Peyer's patch (tissue), 4 donors: ENCODE measurements at places on chromosomes 3 and 15. TPM values are rescaled to one million over a fixed set of nuclear protein-coding genes. Genes with fewer than 3 reads are reported as not detected.

GRCh38 chr3:196501316-196502044, 2.1 kb downstream of the RNF168 start:
- H3K4me3 ChIP-seq: peak overlapping the region; percentile 96
- no peaks in the 10 kb centered on the region for H3K27me3 ChIP-seq
- H3K27ac ChIP-seq: peak overlapping the region; percentile 6
- H3K4me1 ChIP-seq: peaks cover 5% of the 10 kb centered on the region

Gene ADCY5
- total RNA-seq: 3.5 TPM

DNA sequence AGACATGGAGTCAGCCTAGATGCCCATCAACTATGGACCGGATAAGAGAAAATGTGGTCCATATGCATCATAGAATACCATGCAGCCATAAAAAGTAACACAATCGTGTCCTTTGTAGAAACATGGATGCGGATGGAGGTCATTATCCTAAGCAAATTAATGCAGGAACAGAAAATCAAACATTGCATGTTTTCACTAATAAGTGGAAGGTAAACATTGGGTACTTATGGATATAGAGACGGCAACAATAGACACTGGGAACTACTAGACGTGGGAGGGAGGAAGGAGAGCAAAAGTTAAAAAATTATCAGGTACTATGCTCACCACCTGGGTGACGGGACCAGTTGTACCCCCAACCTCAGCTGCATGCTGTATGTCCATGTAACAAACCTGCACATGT, 2.5 kb downstream of the PLD1 start:
- H3K27ac ChIP-seq: no peak overlapping the region
- no peak for DNase-seq
- H3K36me3 ChIP-seq: no peaks in the 10 kb centered on the region
- H3K4me3 ChIP-seq: no peak overlapping the region
- H3K27me3 ChIP-seq: no peaks in the 10 kb centered on the region
- H3K4me1 ChIP-seq: no peaks in the 10 kb centered on the region

DNA sequence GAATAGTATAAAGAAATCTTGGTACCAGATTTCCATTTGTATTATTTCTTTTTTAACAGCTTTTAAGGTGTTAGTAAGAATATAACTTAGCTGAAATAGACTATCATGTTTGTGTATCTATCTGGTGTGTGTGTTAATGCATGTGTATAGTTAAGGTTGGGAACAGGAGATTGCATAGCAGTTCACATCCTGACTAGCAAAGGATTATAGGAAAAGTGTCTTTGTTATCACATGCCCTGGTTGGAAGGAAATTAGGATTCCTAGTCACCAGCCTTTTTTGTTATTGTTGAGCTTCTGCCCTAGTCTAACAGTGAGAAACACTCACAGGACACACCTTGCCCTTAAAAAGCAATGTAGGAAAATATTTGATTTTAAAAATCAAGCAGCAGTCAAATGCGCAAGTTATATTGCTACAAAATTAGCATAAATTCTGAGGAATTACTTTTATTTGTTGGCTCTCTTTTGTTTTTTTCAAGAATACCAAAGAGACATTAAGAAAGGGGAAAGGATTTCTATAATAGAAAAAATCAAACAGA, 58.2 kb downstream of the SETD5 start:
- DNase-seq: no peak
- no peaks in the 10 kb centered on the region for H3K27me3 ChIP-seq
- no peak overlapping the region for H3K27ac ChIP-seq
- no peak overlapping the region for H3K4me3 ChIP-seq
- peaks cover 4% of the 10 kb centered on the region for H3K36me3 ChIP-seq
- H3K4me1 ChIP-seq: peaks cover 4% of the 10 kb centered on the region

DNA sequence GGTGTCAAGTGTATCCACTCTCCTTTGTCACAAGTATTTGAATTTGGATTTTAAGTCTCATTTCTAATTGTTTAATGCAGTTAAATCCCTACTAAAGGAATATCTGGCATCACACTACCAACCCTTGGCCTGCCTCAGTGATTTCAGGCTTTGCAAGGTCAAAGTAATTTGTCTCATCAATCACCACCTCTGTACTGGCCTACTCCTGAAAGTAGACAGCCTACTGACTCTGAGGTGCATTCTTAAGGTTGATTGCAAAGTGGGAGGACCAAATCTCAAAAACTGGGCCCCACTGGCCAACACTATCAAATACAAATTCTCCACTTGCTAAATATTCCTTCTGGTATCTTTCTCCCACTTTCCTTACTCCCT, 851 bp upstream of the TEX55 start:
- H3K27ac ChIP-seq: no peak overlapping the region
- DNase-seq: no peak
- no peaks in the 10 kb centered on the region for H3K36me3 ChIP-seq
- no peaks in the 10 kb centered on the region for H3K4me1 ChIP-seq
- H3K4me3 ChIP-seq: no peak overlapping the region

Gene ARHGEF26
- total RNA-seq: 28.0 TPM

DNA sequence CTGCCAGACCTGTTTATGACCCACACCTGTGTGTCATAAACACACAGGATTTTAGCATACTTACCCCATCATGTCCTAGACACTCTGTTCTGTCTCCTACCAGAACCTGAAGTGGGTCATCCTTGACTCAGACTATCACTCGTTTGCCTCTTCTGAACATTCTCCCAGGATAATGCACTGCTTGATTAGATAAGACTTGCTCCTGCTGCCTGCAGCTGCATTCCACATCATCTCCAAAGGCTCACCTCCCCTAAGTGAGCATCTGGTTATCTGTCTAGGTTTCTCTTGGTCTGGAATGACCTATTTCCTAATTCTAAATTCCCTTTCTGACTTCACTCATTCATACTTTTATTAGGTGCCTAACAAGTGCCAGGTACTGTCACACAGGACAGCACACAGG, 332.1 kb downstream of the NTRK3 start:
- H3K36me3 ChIP-seq: no peaks in the 10 kb centered on the region
- H3K27me3 ChIP-seq: no peaks in the 10 kb centered on the region
- no peak overlapping the region for H3K4me3 ChIP-seq
- no peak overlapping the region for H3K27ac ChIP-seq
- no peak for DNase-seq

GRCh38 chr15:48614051-48614450, 31.5 kb downstream of the FBN1 start:
- H3K4me3 ChIP-seq: no peak overlapping the region
- H3K4me1 ChIP-seq: no peaks in the 10 kb centered on the region
- no peak for DNase-seq
- no peaks in the 10 kb centered on the region for H3K27me3 ChIP-seq
- no peaks in the 10 kb centered on the region for H3K36me3 ChIP-seq

- H3K27ac ChIP-seq: no peak overlapping the region
- H3K27me3 ChIP-seq: no peaks in the 10 kb centered on the region
- no peak overlapping the region for H3K4me3 ChIP-seq
- H3K4me1 ChIP-seq: no peaks in the 10 kb centered on the region
Measured at GRCh38 chr15:57559875-57560274, 31.8 kb upstream of the MYZAP start.

DNA sequence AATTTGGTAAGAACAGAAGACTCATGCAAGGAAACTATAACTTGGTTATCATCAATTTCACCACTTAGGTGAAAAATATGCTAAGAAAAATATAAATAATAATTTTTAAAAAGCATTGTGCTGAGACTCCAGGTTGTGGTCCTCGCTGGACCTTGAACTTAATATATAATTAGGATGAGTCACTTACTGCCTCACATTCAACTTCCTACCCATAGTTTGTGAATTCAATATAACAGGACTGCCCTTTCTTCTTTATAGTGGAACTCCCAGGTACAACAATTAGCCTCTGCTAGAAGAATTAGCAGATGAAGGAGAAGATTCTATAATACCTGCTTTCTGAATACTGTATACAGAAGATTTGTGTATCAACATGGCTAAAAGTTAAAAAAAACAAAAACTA, 149.1 kb upstream of the SPRED1 start:
- no peaks in the 10 kb centered on the region for H3K36me3 ChIP-seq
- H3K4me1 ChIP-seq: no peaks in the 10 kb centered on the region
- no peaks in the 10 kb centered on the region for H3K27me3 ChIP-seq
- no peak overlapping the region for H3K4me3 ChIP-seq

Gene AKAP13
- total RNA-seq: 209 TPM

GRCh38 chr3:42369832-42370231, 40.6 kb downstream of the LYZL4 start:
- no peaks in the 10 kb centered on the region for H3K27me3 ChIP-seq
- no peak overlapping the region for H3K4me3 ChIP-seq
- H3K4me1 ChIP-seq: no peaks in the 10 kb centered on the region
- no peaks in the 10 kb centered on the region for H3K36me3 ChIP-seq

GRCh38 chr15:93610944-93611343, 521.9 kb upstream of the RGMA start:
- no peak for DNase-seq
- H3K36me3 ChIP-seq: no peaks in the 10 kb centered on the region
- no peak overlapping the region for H3K4me3 ChIP-seq
- H3K27me3 ChIP-seq: no peaks in the 10 kb centered on the region

GRCh38 chr15:67043939-67044771, 21.2 kb upstream of the SMAD3 start:
- H3K36me3 ChIP-seq: no peaks in the 10 kb centered on the region
- no peaks in the 10 kb centered on the region for H3K4me1 ChIP-seq
- no peak for DNase-seq
- peak overlapping the region; percentile 44 for H3K27ac ChIP-seq

- no peak for DNase-seq
- no peaks in the 10 kb centered on the region for H3K36me3 ChIP-seq
- no peak overlapping the region for H3K4me3 ChIP-seq
- H3K4me1 ChIP-seq: no peaks in the 10 kb centered on the region
- H3K27ac ChIP-seq: no peak overlapping the region
- H3K27me3 ChIP-seq: no peaks in the 10 kb centered on the region
Measured at GRCh38 chr3:166759736-166760513, 620.2 kb downstream of the ZBBX start.

DNA sequence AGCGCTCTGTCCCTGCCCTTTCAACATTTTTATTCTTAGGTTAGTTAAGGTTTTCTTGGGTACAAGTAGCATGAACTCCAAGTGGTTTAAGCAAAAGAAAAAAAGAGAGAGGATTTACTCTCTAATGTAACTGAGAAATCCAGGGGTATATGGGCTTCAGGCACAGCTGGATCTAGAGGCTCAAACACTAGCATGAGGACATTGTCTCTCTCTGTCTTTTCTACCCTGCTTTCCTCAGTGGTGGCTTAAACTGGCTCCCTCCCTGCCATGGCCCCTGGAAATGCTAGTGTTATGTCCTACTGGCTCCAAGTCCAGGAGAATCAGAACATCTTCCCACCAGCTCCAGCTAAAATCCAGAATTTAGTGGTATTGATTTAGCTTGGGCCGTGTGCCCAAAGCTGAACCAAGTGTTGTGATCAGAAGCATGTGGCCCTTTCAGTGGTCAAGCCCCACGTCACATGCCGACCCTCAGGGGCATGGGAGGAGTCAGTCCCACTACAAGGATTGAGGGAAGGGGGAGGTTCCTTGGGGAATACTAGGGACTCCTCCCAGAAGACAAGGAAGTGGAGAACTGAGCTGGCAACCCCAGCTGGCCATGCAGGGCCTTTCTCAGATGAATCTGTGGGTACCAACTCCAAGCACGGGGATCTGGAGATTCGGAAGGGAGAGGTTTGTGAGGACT, 58.0 kb downstream of the LINGO1 start:
- no peaks in the 10 kb centered on the region for H3K4me1 ChIP-seq
- no peak overlapping the region for H3K27ac ChIP-seq
- H3K27me3 ChIP-seq: no peaks in the 10 kb centered on the region

DNA sequence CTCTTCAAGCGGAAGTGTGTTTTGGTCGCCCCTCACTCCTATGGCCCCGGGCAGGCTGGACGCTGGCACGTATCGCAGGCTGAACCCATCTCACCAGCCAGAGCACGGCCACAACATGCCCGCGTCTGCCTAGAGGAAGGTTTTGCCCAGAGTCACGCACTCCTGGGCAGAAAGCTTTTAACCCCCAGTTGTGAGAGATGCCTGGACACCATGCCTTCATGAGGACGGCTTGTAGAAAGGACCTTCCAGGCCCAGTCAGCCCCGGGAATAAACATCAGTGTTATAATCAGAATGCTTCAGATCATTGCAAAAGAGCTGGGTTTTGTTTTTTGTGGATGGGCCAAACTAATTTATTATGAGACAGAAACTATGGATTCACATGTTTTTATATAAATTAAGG, 16.5 kb downstream of the CYFIP1 start:
- H3K4me1 ChIP-seq: no peaks in the 10 kb centered on the region
- no peaks in the 10 kb centered on the region for H3K27me3 ChIP-seq
- DNase-seq: peak; percentile 39
- H3K4me3 ChIP-seq: no peak overlapping the region
- no peaks in the 10 kb centered on the region for H3K36me3 ChIP-seq

DNA sequence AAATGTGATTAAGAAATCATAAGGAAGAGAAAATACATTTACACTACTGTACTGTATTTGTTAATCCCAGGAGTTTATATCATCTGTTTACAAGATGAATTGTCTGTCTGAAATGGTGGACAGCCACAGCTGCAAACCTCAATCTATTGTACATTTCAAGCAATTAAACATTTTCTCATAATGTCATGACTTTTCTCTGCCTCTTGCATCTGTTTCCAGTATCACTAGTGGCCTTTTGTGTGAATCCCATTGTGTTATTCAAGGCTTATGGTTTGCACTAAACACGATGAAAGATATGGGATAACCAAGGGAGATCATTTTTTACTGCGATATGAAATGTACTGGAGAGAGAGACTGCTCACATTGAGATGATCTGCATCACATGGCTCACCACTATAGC, 200.2 kb upstream of the LRRN1 start:
- no peaks in the 10 kb centered on the region for H3K36me3 ChIP-seq
- H3K4me3 ChIP-seq: no peak overlapping the region
- no peaks in the 10 kb centered on the region for H3K4me1 ChIP-seq

- H3K4me3 ChIP-seq: no peak overlapping the region
- no peak overlapping the region for H3K27ac ChIP-seq
- no peaks in the 10 kb centered on the region for H3K27me3 ChIP-seq
- no peak for DNase-seq
- no peaks in the 10 kb centered on the region for H3K4me1 ChIP-seq
Measured at GRCh38 chr15:70355275-70355795, 257.6 kb upstream of the TLE3 start.

DNA sequence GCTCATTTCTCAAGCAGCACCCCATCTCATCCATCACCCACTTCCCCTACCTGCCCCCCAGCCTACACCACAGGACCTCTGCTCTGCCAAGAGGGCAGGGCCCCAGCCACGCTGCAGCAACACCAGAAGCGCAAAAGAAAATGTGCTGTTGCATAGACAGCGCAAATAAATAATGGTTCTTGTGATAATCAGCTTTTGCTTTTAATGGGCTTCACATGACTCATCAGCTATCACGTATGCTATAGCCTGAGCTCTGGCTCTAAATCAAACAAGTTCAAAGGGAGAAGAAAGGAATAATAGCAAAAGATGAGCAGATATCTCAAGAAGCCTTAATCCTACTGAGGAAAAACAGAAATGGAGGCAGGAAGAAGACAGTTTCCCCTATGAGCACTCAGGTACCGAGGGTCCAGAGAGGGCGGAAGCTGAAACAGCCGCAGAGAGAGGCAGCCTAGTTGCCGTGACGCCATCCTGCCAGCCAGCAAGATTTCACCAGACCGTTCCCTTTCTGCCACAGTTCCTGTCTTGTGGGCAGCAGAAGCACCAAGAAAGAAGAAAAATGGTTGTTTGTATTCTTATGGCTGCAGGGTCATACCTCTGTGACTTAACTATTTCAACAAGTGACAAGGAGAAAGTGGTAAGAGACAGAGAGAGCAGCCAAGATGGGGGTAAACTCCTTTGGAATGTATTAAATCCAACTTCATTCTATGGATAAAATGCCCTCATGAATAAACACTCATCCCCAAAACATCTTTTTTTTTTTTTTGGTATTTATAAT, 22.0 kb downstream of the RAB27A start:
- no peaks in the 10 kb centered on the region for H3K36me3 ChIP-seq
- H3K27ac ChIP-seq: peak overlapping the region; percentile 70
- H3K4me3 ChIP-seq: no peak overlapping the region
- peak; percentile 81 for DNase-seq

Gene ACKR4
- 5.5 TPM for total RNA-seq
